Small intestine (tissue), 16 donors: ENCODE measurements at places on chromosomes 3 and 15. TPM values are rescaled to one million over a fixed set of nuclear protein-coding genes. Genes with fewer than 3 reads are reported as not detected.

MORC1 gene
- not detected for polyA plus RNA-seq

DNA sequence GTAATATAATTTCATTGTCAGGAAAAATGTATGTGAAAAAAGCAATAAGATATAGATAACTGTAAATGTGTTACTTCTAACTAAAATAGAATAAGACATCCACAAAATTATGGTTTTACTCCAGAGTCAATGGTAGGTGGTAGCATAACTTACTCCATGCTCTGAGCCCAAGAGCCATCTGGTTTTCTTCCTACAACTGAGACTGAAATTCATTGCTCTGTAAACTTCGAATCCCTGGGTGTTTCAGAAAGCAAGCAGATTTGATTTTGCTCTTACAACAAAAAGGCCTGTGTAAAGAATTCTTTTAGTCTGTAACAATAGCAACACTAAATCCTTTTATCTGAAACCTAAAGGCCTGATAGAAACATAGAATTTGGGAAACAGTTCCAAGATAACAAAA is 805.9 kb downstream of the AGBL1 start:
- no peak for DNase-seq

NANOGP8 gene
- polyA plus RNA-seq = not detected

GRCh38 chr15:73141216-73141900 is 89.1 kb downstream of the NEO1 start:
- no peak for DNase-seq

- DNase-seq = no peak
Observed at GRCh38 chr15:67280217-67280616, 25.6 kb downstream of the IQCH start.

NBEAL2 gene
- polyA plus RNA-seq = 32.7 TPM

GRCh38 chr3:55441499-55441898 is 45.6 kb downstream of the WNT5A start:
- no peak for DNase-seq

SH2D7 gene
- 2.4 TPM for polyA plus RNA-seq

DNA sequence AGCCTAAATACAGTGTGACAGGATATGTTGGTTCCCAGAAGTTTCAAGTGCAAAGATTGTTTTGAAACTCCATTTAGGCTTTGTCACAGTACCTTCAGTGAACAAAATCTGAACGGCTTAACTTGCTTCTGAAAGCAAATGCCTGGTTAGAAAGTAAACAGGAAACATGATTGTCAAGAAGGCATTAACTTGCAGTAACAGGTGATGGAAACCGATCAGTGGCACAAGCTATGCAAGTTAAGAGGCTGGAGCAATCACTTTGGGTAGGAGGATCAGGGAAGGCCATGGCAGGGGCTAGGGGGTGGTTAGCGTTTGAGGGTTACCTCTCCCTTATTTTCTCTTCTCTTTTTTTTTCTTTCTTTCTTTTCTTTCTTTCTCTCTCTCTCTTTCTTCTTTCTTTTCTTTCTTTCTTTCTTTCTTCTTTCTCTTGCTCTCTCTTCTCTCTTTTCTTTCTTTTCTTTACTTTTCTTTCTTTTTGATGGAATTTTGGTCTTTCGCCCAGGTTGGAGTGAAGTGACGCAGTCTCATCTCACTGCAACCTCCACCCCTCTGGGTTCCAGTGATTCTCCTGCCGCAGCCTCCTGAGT is 2.4 kb downstream of the HYKK start:
- no peak for DNase-seq

DNA sequence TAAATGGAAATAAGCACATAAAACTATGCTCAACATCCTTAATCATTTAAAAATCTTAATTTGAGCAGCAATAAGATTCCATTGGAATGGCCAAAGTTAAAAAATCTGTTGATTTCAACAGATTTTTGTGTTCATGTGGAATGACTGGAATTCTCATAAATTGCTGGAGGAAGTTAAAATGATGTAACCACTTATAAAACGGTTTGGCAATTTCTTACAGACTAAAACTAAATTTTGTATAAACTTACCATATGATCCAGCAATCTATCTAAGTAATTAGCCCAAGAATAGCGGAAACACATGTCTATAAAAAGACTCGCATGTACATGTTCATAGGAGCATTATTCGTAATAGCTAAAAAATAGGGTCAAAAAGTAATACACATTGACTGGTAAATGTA is 1713.6 kb downstream of the SI start:
- no peak for DNase-seq

DNA sequence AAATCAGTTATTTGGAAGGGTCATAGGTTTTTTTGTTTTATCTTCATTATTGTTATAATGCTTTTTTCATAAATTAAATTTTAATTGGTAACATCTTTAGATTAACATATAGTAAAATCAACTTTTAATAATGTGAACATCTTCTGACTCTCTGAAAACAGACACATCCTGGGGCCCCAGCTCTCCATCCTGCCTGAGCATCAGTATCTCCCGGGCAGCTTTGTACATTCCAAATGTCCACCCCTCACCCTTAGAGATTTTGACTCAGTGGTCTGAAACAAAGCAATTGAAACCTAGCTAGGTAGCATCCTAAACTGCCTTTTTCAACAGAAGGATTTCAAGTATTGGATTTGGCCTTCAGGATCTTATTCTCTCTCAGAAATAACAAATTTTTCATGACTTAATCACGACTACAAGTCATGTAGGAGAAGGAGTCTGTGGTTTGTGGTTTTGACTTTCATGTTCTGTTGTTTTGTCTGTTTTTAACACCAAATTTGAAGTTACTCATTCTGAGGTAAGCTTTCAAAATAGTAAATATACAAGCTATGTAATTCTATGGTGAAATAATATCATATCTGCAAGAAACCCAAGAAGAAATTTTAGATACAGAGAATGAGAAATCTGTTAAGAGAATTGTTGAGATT is 147.3 kb upstream of the UBE2E2 start:
- no peak for DNase-seq

GRCh38 chr3:102297072-102297658 is 137.7 kb upstream of the ZPLD1 start:
- DNase-seq = no peak
